ENCODE measurements at places on chromosomes 11 and 22.

DNA sequence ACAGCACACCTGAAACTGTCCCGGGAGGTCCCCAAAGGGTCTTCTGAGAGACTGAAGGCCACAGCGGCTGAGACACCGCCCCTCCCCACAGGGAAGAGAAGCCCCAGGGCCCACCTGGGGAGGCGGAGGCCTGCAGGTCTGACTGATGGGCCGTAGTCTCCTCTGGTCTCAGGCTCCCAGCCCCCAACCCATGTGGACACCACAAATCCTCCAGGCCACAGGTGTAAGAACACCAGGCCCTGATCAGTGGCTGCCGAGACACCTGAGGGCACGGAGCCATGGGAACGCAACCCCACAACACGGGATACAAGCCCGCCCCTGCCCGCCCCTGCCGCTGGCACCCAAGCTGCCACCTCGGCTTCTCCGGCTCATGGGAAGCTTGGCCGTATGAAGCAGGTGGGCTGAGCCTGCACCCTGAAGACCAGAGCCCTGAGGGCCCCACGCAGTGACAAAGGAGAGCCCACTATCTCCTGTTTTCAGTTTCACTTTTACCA is 46.3 kb downstream of the BRD1 start:
- DNase-seq = no peak

DNA sequence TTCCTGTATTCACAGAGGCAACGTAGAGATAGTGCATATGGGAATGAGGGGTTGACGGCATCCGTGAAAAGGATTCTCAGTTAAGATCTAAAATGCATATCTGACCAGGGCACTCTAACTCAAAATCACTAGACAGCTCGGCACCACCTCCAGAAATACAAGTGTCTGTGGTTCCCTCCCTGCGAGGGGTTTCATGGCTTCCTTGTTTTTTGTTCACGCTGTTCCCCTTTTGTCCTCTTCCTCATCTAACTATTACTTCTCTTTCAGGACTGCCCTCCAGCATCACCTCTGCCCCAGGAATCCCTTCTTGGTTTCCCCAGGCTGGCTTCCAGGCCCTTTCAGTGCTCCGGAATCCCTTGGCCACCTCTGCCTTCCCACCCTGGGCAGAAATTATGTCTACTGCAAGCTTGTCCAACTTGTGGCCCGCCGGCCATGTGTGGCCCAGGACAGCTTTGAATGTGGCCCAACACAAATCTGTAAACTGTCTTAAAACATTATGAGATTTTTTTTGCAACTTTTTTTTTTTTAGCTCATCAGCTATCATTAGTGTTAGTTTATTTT is 159.9 kb downstream of the FBXO7 start:
- DNase-seq = no peak

DNA sequence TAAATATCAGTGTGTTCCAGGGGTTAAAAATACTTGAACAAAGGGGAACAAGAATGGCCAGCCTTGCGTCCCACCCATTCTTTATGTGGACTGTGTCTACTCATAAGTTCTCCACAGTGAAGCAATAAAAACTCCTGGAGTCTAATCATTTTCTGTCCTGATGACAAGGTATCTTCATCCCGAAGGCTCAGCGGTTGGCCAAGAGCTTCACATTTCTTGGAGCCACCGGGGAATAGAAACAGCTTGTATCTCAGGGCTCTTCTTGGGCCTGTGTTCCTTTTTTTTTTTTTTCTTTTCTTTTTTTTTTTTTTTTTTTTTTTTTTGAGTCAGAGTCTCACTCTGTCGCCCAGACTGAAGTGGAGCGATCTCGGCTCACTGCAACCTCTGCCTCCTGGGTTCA is 36.8 kb upstream of the ADORA2A start:
- no peak for DNase-seq

DNA sequence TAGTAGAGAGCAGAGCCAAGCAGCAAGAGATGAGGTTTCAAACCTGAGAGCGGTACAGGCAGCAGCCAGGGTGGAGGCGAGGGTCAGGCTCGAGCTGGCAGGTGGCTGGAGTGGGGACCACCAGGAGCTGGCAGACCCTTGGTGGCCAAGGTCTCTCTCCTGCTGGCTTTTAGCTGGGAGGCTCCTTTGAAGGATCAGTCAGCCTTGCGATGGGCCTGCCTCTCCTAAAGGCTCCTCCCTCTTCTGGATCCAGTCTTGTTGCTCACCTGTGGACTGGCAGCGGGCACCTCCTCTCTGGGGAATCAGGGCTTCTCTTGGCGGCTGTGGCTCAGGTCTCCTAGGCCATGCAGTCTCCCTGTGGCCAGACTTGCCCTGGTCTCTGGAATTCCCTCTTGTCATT is 24.8 kb downstream of the TPST2 start:
- DNase-seq = no peak

DNA sequence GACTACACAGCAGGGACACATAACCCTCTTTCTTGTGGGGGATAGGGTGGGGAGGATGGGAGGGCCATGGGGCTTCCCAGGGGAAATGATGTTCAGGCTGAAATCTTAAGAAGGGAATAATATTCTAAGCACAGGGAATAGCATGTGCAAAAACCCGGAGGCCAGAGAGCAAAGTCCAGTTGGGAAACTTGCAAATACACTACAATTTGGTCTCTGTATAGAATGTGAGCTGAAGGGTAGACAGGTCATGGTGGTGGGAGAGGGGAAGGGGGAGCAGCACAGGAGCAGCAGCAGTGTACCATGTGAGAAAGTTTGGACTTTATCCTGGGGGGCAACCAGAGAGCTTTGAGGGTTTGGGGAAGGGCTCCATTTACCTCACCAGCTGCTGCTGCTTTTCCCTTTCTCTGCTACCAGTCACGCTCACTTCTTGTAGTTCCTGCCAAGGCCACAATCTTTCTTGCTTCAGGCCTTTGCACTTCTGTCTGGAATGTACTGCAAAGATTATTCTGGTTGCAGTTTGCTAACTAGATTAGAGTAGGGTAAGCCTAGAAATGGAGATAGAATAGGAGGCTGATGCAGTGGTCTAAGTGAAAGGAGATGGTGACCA is 43.0 kb downstream of the KREMEN1 start:
- no peak for DNase-seq

Measured in stimulated activated naive CD8-positive, alpha-beta T cell treated with anti-CD3 and anti-CD28 coated beads, Interleukin-15, Interleukin-2, amounts not matched to agents 100 U/mL and 50 U/mL, for 24 hours (primary cell).